NB4 (cell line): ENCODE measurements at places on chromosomes 1 and 21.

DNA sequence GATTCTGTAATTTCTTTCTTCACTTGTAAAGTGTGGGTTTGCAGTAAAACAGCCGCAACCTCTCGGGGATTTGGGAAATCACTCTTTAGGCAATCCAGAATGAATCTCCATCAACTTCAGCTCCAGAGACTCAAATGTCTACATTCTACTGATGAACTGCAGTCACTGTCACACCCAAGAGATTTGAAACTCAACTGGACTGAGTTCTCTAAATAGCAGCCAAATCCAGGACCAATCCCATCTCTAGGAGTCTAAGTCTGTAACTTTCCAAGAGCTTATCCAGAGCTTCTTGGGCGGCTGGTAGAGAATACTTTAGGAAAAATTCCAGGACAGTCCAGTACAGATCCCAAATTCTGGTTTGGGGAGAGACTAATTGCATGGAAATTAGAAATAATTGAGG, 62.9 kb downstream of the ADAMTS1 start:
- DNase-seq: no peak

DNA sequence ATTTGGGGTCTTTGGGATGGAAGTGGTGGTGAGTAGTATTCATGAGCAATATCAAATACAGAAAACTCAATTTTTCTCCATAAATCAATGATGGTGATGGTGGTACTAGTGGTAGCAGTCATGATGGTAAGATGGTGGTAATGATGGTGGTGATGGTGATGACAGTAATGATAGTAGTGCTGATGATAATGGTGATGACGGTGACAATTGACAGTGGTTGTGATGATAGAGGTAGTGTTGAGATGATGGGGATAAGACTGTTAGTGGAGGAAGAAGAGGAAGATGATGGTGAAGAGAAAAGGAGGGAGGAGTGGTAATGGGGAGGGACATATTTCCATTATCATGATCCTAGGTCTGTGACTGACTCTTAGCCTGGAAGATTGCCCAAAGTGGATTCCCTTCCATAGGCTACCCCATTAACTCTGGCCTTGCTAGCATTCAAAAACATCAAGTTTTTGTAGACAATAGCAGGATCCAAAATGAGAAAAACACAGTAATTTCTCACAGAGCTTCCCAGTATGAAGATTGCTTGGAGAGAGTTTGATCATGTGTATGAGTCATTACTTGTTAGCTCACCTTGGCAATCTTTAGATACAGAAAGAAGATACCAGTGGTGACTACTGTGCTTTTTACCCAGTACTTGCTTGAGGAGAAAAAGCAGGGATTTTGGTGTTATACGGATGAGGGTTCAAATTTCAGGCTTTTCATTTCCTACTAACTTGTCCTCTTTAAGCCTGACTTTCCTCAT, 93.9 kb downstream of the ATP1A1 start:
- no peak for DNase-seq

GRCh38 chr1:204417074-204417997, 5.7 kb upstream of the PPP1R15B start:
- DNase-seq: peak; percentile 92

DNA sequence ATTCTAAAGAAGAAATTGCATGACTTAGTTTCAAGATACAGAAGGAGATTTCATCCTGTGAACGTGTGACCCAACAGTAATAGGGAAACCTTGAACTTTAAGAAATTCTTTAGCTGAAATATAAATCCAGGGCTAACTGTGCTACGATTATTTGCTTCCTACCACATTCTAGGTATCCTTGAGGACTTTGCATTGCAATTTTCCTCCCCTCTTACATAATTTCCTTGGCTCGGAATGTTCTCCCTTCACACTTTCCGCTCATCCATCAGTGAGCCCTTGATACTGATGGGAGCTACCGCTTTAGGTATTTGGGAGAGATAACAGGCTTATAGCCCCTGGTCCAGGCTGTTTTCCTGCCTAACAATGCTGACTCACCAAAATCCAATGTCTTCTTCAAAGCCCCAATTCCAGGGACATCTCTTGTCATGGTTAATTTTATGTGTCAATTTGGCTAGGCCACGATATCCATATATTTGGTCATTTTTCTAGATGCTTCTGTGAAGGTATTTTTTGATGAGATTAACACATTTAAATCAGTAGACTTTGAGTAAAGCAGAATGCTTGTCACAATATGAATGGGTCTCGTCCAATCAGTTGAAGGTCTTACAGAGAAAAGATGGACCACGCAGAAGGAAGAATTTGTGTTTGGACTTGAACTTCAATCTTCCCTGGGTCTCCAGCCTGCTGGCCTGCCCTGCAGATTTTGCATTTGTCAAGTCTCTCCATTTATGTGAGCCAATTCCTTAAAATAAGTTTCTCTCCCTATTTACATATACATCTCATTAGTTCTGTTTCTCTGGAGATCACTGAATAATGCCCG, 121.2 kb downstream of the PTPN14 start:
- no peak for DNase-seq

- DNase-seq: no peak
These were observed 70.0 kb upstream of the KIAA1614 start for GRCh38 chr1:180842491-180843275.

GRCh38 chr21:44931137-44931500, 8.7 kb upstream of the SLX9 start:
- DNase-seq: peak; percentile 95

DNA sequence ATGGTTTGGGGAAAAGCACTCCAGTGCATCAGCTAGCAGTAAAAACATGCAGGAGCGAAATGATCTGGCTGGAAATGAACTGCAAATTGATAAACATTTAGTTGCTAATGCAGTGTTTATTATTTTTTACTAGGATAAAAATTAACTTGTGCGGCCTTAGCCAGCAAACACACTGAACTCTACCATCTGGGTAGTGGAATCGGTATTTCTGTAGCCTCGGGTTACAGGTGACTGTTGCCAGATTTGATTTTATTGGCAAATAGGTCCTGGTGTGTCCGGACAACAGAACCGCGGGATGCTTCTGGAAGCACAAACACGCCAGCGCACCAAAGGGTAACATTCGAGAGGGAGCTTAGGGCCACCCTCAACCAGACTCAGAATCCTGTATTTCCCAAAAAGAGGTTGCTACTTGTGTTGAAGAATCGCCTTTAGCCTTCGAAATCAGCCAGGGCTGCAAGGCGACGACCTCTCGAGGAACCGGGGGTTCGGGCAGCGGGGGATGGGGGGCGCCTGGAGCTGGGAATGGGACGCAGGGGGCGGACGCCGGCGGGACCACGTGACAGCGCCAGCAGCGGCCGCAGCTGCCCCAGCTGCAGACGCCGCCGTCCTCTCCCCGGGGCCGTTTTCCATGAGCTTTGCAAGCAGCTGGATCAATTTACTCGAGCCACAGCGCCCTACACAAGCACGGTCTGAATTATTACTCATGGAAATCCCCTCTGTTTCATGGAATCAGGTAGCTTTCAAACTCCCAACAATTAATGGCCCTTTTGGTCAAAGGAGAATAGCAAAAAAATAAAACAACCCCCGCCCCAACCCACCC, 158.8 kb downstream of the TOMM20 start:
- no peak for DNase-seq
